ENCODE measurements at places on chromosomes 1 and 21.

GRCh38 chr1:30663596-30664091 is 59.7 kb downstream of the MATN1 start:
- DNase-seq, result no peak

- DNase-seq, result no peak
Observed at GRCh38 chr1:86339014-86339812, 56.9 kb downstream of the ODF2L start.

DNA sequence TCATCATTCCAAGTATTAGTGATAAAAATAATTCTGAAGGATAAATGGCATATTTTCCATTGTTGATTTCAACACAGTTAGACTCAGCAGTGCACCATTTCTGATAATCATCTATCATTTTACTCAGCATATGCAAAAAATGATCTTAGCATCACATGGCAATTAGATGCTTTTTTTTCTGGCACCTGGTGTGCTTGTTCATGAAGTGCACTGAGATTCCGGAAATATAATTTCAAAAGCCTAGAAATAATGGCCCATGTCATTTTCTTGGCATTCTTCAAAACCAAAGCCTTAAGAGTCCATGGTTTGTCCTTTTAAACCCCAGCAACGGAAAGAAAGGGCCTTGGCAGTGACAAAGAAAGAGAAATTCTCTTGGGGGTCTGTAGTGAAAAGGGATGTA is 278.8 kb downstream of the KIF26B start:
- DNase-seq, result no peak

GRCh38 chr21:46503922-46504550 is 45.3 kb downstream of the DIP2A start:
- DNase-seq, result no peak

DNA sequence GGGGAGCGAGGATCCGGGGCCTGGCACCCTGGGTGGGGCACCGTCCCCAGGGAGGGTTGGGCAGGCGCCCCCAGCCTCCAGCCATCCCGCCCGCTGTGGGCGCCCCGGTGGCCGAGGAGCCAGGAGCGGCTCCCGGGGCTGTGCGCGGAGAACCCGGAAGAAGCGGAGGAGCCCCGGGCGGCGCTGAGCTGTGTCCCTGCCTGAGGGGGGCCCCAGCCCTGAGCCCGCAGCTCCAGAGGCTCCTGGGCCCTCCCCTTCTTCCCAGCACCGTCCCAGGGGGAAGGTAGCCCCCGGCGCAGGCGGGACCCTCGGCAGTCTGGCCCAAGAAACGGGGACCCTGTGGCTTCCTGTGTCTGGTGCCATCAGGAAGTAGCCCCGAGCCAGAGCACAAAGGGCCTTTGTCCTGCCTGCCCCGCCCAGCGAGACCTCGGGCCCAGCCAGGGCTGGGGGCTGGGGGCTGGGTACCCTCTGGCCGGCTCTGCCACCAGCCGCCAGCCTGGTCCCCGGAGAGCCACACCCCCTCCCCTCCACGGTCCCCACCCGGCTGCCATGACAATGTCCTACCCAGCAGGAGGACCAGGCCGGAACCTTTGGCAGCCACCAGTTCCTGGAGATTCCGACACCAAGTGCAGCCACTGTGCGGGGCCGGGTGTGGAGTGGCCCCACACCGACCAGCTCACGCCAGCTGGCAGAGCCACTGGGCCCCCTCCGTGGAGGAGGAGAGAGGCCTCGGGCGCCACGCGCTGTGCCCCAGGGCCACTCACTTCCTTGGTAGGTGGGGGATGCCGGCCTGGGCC is 15.6 kb upstream of the TTLL10 start:
- DNase-seq, result no peak

DNA sequence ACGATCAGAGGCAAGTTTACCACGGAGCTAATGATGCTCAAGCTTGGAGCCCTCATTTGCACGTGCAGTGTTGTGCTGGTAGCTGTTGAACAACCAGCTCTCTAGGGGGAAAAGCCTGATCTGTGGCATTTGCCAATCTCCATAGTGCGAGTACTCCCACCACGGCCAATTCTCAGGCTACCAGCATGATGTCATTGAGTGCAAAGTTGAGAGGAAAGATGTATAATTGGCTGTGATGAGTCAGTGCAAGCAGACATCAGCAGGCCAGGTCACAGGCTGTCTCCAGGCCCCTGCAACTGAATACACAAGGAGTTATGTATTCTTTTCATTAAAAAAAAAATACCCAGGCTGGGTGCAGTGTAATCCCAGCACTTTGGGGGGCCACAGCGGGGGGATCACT is 233.1 kb upstream of the VAMP3 start:
- no peak for DNase-seq

- DNase-seq, result no peak
Observed at GRCh38 chr1:64851664-64852063, 106.8 kb downstream of the RAVER2 start.

DNA sequence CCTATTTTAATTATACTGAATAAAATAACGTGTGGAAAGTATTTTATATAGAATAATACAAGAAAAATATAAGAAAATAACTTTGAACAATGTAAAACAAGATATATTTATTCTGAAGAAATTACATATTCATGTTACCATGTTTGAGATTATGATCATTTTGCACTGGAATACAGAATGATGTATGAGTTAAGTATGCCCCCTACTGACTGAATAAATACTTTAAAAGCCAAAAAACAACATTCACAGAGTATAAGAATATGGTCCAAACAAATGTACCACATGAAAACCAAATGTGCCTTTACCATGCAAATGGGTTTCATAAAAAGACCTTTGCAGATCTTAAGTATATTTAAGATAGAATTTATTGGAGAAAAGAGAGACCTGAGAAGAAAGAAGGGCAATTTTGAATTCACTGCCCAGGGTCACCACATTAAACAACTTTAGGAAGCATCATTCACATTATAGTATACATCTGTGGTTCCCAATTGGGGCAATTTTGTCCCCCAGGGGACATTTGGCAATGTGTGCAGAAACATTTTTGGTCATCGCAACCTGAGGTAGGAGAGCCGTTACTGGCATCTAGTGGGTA is 136.6 kb upstream of the GFI1 start:
- no peak for DNase-seq

DNA sequence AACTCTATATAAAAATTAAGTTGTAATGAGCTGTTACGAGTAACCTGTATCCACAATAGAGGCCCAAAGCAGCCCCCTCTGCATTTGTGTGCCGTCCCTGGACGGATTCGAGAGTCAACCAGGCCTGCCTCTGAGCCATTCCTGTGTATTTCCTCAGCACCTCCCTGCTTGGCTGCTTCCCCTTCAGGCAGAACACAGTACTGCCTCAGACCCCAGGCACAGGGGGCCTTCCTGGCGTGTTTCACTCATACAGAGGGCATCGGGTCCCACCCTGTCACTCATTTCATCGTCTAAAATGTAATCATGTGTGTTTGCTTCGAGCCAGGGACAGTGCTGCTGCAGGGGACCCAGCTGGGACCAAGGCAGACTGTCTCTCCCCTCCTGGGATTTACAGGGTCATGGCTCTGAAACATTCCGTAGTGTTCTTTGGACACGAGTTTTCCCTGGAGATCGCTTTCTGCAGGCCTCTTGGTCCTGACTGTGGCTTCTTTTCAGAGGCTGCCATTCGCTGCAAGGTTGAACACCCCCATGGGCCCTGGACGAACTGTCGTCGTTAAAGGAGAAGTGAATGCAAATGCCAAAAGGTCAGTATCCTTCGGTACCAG is 19.4 kb downstream of the LGALS8 start:
- DNase-seq, result no peak

DNA sequence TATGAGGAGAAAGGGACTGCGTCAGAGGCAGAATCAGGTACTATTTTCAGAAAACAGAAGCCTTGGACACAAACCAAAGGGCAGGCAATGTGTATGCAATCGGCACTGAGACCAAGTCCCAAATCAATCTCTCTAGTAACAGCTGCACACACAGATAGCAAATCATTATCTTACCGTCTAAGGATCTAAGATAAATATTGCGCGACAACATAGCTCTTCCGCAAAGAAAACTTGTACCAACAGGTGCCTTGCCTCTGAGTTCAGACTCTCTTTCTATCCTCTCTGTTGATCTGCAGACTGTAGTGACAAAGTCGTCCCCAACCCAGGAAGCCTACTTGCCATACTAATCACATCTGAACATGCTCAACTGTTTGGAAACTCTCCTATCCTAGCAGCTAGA is 22.6 kb upstream of the SAMD13 start:
- DNase-seq, result no peak

DNA sequence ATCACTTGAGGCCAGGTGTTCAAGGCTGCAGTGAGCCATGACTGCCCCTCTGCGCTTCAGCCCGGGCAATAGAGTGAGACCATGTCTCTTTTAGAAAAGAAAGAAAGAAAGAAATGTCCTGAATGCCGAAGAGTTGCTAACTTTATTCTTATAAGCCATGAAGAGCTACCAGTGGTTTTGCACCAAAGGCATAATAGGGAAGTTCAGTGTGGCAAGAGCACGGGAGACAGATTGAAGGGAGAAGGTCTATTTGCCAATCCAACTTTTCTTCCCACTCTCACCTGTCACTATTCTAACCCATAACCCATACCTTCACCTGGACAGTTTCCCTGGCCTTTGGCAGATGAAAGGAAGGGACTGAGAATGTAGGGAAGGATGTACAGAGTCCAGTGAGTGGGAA is 4.4 kb upstream of the PEA15 start:
- DNase-seq, result no peak

DNA sequence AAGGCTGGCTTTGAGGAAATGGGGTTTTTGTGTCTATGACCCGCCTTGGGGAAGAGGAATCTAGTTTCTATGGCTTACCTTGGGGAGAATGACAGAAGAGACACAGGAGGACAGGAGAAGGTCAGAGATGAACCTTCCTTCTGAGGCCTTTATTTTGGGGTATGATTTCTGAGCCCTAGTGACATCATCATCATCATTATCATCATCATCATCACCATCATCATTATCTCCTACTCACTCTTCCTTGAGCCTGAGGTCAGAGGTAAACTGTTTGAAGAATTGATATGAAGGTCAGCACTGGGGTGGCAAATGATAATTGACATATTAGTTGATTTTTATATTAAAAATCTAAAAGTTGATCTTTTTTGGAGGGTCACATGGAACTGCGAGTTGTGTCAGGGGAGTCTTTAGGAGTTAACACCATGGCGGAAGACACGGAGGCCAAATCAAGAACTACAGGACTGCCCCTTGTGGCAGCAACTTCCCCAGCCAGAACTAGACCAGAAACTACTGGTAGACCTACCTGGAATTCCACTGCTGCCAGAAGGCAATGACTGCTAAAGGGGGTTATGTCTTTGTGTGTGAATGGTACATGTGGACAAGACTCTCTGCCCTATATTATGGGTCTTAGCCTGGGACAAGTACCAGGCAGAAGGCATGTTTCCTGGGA is 49.8 kb upstream of the WLS start:
- DNase-seq, result no peak

DNA sequence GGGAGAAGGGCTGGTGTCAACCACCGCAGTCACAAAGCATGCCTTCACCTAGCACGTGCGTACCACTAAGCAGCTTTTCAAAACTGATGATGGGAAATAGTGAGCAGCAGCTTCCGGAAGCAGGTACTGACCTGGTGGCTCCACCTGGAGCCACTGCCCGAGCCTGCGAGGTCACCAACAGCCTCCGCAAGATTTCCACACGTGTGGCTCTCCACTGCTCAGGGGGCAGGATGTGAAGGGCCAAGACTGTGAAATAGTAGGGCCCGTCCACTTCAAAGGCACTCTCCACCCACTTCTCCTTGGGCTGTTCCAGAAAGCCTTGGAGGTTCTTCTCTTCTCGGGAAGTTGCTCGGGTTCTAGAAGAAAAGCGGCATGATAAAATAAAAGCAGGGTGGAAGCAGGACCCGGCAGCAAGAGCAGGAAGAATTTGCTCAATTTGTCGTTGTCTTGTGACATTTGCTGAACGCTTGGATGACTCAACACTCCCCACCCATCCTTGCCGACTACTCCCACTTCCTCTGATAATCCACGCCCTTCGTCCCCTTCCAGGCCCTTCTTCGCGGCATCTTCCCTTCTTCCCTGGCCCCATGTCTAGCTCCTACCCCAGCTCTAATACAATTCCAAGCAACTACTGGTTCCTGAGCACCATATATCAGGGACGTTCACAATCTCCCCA is 124.9 kb upstream of the IFFO2 start:
- no peak for DNase-seq

GRCh38 chr1:202282025-202282371 is 59.7 kb downstream of the UBE2T start:
- no peak for DNase-seq

DNA sequence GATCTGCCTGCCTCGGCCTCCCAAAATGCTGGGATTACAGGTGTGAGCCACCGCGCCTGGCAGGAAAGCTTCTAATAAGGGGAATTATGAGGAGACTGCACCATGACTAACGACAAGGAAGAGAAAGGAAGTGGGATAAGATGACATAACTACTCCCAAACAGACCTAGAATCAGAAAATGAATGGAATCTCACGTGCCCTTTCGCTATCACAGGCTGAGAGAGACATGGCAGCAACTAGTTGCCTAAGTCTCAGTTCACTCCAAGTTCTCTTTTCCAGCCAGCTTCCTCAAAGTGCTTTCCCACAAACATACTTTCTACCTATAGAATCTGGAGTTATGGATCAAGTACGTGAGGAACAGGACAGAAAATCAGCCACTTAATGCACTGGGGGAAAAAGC is 2.0 kb downstream of the PI4KB start:
- no peak for DNase-seq

DNA sequence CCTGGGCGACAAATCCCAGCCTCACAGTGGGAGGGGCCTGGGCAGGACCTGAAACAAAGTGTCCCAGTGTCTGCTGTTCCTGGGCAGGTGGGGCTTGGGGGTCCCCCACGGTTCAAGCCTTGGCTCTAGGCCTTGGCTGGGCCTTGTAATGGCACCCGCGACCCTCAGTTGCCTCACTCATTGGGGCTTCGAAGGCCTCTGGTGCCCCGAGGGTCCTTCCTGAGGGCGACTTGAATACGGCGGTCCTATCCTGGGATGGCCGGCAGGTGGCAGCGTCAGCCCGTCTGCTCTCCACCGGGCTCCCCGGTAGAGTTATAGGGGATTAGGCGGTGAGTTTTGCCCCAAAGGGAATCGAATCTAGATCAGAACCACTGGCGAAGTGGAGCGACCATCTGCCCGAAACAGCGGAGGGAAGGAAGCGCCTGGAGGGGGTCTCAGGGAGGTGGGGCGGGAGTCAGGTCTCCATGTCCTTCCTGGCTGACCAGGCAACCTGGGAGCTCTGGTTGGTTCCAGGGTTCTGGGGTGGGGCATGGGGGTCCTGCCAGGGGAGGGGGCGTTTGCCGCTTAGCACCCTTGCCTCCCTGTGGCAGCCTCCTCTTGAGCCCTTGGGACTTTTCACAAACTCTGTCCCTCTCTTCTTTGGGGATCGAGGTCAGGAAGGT is 2.1 kb upstream of the PEX10 start:
- DNase-seq, result no peak

GRCh38 chr1:207867136-207868109 is 43.5 kb downstream of the CD34 start:
- DNase-seq, result no peak

GRCh38 chr1:195704028-195704427 is 904.2 kb downstream of the KCNT2 start:
- no peak for DNase-seq

- no peak for DNase-seq
Observed at GRCh38 chr1:112998592-112999235, 42.7 kb upstream of the SLC16A1 start.

GRCh38 chr1:234486858-234487840 is 8.2 kb upstream of the TARBP1 start:
- DNase-seq, result no peak

Data from forelimb muscle (tissue), 1 donor.